Prostate gland (tissue), 2 donors: ENCODE measurements at places on chromosomes 1 and 21. TPM values are rescaled to one million over a fixed set of nuclear protein-coding genes. Genes with fewer than 3 reads are reported as not detected.
A peak's percentile ranks its signal among the peaks of the same experiment; 100 is the strongest.

Gene SLC26A9
- 0.09 TPM for total RNA-seq

Gene LRRC47
- 53.8 TPM for total RNA-seq

Gene KRTAP6-2
- not detected for total RNA-seq

Gene NUDT4B
- total RNA-seq: 88.4 TPM

Gene GPR25
- not detected for total RNA-seq

- DNase-seq: peak; percentile 63
Observed at GRCh38 chr1:205061665-205062069, 18.7 kb downstream of the CNTN2 start.

DNA sequence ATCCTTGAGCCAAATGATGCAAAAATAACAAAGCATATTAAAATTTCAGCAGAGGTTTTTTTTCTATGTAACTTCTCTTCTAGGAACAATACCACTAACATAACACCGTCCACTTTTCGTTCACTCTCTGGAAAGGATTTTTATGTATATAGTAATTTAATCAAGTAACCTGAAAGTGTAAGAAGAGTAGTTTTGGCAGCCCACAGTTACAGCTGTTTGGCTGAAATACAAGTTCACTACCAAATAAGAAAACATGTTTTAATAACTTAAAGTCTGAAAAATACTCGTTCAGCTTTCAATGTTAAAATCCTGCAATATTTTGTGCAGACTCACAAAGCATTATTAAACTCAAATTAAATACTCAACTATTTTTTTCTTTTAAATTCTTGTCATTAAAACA, 896.8 kb upstream of the ADGRL4 start:
- no peak for DNase-seq

DNA sequence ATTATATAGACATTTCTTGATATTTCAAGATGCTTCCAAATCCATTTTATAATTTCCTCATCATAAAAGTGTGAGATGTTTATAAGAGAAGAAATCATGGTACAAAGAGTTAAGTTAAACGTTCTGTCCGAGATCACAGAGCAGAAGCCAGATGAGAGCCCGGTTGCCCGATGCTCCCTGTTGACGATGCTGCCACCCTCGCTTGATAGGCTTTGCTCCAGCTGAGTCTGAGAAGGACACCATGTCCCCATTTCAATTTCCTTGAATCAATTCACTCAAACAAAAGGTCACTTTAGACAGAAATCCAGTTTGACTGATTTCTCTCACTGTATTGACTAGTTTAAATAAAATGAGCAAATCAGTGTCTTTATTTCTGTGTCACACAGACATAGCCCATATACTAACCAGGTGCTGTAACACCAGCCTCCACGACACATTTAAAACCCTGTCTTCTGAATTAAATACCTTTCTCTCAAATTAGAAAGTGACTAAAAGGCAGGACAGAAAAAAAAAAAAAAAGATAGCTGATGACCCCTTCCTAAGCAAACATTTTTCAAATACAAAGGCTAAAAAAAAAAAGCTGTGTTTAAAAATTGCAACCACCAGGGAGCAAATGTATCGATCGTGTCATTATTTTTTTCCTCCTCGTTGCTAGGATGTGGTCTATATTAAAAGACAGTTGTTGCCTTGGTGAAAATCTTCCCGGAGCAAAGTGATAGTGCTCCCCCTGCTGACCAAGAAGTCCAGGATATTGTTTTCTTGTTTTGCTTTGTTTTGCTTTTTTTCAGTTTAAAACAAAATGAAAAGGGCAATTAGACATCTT, 35.2 kb downstream of the DNASE2B start:
- DNase-seq: peak; percentile 63

DNA sequence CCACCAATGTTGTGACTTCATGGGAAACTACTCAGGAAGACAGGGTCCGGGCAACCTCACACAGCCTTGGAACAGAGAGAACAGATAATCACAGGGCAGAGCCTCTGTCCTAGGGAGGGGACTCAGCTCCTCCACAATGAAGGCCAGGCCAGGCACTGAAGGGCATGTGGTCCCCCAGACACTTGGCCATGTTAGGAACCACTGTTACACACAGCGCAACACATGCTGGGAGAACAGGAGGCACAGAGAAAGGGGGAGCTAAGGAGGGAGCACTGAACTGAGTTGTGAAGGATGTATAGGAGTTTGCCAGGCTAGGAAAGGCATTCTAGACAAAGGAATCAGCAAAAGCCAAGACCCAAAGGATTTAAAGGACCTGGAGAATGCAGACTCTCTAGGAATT, 127.6 kb downstream of the DMRTB1 start:
- DNase-seq: no peak

- DNase-seq: no peak
Observed at GRCh38 chr1:11873395-11874257, 14.9 kb upstream of the NPPB start.

DNA sequence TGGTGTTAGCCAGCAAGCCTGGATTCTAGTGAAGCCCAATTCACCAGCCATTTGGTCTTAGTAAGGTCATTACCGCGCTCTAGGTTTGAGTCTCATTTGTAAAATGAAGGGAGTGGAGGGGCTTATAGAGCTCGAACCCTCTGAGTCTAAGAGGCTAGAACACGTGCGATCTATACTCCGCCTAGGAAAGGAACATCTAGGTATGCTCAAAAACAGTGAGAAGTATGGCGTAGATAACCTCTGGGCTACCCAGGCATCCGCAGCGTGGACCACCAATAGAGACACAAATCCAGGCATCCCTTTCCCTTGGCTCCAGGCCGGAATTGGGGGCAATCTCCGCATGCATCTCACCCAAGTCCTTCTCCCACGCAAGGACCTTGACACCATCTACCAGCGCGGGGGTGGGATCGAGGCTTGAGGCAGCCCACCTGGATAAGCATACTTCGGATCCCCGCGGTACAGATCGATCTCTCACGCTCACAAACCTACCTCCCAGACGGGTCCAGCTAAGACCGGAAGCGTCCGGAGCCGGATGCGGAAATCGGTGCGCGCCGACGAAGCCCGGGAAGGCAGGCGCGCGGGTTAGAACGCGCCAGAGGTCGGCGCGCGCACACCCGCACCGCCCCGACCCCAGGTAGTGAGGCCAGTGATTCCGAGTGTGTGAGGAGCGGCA, at the start of gene METTL25B:
METTL25B (plus strand) TSS at position 544 of the 673 bp plus-strand sequence. CDS start 636 bp downstream, outside the sequence.
- peak; percentile 73 for DNase-seq

DNA sequence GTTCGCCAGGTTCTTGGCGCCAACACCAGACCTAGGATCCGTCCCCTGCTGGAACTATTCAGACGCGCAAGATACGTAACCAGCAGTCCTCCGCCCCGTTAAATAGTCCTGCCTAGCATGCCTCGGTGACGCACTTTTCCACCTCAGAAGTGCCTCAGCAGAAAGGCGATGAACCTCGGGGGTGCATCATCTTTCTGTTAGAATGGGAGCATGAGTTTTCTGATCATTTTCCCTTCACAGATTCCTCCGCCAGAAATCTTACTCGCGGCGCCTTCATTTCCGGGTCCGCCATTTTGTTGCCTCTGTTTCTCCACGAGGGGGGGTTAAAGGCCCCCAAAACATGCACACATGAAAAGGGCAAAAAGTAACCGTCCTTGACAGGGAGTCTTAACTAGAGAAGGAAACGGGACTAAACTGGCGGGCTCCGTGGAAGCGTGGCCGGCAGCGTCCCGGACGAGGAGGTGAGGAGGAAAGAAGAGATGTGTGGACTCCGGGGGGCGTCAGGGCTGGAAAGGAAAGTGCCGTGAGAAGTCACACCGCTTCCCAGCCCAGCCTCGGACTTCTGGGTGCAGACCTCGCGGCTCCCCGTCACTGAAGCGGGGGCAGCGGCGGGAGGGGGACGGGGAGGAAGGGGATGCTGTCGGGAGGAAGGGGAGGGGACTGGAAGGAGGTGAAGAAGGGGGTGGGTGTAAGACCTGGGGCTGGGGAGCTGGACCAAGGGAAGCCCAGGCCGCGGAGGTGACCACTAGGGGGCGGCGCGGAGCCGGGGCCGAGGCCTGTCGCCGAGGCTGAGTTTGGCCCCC, at the start of gene GABPB2:
GABPB2 (plus strand) TSS at position 288 of the 803 bp plus-strand sequence. CDS start 17,429 bp downstream, outside the sequence.
- peak; percentile 88 for DNase-seq

GRCh38 chr1:46401964-46402626, 8.0 kb downstream of the FAAH start:
- peak; percentile 96 for DNase-seq
